ENCODE measurements at places on chromosomes 11 and 22. TPM values are rescaled to one million over a fixed set of nuclear protein-coding genes. Genes with fewer than 3 reads are reported as not detected.
A peak's percentile ranks its signal among the peaks of the same experiment; 100 is the strongest.

Gene PANX3
- total RNA-seq, result not detected

DNA sequence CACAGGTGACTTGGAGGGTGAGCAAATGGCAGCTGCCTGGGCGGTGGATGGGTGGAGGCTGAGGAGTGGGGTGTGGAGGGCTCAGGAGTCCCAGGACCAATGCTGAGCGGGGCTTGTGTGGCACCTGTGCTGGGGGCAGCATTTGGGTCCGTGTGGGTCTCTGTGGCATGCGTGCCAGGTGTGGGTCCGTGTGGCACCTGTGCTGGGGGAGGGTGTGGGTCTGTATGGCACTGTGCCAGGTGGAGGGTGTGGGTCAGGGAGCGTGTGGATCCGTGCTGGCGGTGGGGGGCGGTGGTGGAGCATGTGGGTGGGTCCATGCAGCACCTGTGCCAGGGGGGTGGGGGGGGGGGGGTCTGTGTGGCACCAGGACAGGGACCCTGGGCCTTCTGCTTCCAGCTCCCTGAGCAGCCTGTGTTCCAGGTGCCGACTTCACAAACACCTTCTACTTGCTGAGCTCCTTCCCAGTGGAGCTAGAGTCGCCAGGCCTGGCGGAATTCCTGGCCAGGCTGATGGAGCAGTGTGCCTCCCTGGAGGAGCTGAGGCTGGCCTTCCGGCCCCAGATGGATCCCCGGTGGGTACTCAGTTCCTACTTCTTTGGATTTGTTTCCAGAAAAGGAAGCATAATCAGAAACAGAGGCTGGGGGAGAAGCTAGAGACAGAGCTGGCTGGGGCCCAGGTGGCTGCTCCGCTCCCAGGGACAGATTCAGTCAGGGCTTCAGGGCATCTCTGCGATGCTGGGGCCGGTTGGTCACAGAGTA is 14.7 kb downstream of the SELENOO start:
- peaks cover 36% of the 10 kb centered on the region for H3K36me3 ChIP-seq
- no peaks in the 10 kb centered on the region for H3K4me1 ChIP-seq
- H3K27me3 ChIP-seq, result no peaks in the 10 kb centered on the region
- DNase-seq, result no peak
- H3K4me3 ChIP-seq, result no peak overlapping the region
- H3K27ac ChIP-seq, result no peak overlapping the region

GRCh38 chr11:96869207-96869606 is 479.4 kb downstream of the JRKL start:
- H3K4me1 ChIP-seq, result no peaks in the 10 kb centered on the region
- DNase-seq, result no peak
- H3K27me3 ChIP-seq, result no peaks in the 10 kb centered on the region
- no peak overlapping the region for H3K4me3 ChIP-seq

- no peaks in the 10 kb centered on the region for H3K36me3 ChIP-seq
- H3K4me1 ChIP-seq, result peaks cover 41% of the 10 kb centered on the region
- DNase-seq, result peak; percentile 51
- no peak overlapping the region for H3K4me3 ChIP-seq
Observed at GRCh38 chr22:20840646-20841371, 17.8 kb downstream of the PI4KA start.

DNA sequence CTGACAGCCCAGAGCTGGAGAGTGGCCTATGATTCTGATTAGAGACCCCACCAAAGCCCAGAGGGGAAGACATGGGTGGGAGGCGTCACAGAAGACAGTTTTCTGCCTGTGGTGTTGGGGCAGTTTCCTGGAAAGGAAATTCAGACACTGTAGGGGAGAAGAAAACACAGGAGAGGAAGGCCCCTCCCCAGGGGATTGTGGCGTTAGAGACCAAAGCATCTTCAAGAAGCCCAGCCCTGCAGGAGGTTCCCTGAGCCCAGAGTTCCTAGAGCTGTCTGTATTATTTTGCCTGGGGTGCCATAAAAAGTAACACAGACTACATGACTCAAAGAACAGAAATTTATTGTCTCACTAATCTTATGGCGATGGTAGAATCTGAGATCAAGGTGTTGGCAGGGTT is 40.2 kb upstream of the PRAME start:
- H3K36me3 ChIP-seq, result no peaks in the 10 kb centered on the region
- no peak for DNase-seq
- H3K4me1 ChIP-seq, result no peaks in the 10 kb centered on the region

Gene C11orf86
- not detected for total RNA-seq

GRCh38 chr11:131833366-131833765 is 463.0 kb downstream of the NTM start:
- H3K27me3 ChIP-seq, result no peaks in the 10 kb centered on the region
- no peaks in the 10 kb centered on the region for H3K4me1 ChIP-seq
- H3K36me3 ChIP-seq, result no peaks in the 10 kb centered on the region
- no peak for DNase-seq

DNA sequence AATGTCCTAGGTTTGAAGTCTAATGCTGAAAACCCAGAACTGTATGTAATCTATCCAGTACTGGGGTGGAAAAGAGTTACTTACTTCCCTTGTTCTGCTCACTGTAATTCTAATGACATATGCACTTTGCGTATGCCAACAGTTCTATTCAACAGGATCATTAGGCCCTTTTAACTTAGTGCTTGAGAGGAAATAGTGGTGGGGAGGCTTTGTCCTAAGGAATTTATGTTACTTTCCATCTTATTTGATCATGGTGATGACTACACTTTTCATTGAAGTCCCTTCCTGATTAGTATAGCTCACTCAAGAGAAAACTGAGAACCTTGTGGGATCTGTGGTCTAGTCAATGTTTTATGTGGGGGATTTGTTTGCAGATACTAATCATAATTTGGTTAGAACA is 348.2 kb downstream of the GUCY1A2 start:
- H3K36me3 ChIP-seq, result no peaks in the 10 kb centered on the region
- no peak overlapping the region for H3K4me3 ChIP-seq
- H3K27ac ChIP-seq, result no peak overlapping the region
- no peak for DNase-seq

Gene CLTCL1
- total RNA-seq, result 1.2 TPM

GRCh38 chr11:98835335-98835734 is 185.4 kb upstream of the CNTN5 start:
- DNase-seq, result no peak
- no peaks in the 10 kb centered on the region for H3K27me3 ChIP-seq
- no peaks in the 10 kb centered on the region for H3K4me1 ChIP-seq
- no peaks in the 10 kb centered on the region for H3K36me3 ChIP-seq
- H3K4me3 ChIP-seq, result no peak overlapping the region

Gene CD3E
- total RNA-seq, result 400 TPM

Gene STK33
- 1.4 TPM for total RNA-seq

GRCh38 chr22:22673628-22674027 is 29.2 kb downstream of the GGTLC2 start:
- H3K27me3 ChIP-seq, result peaks cover 11% of the 10 kb centered on the region
- H3K36me3 ChIP-seq, result no peaks in the 10 kb centered on the region
- H3K4me1 ChIP-seq, result no peaks in the 10 kb centered on the region
- H3K4me3 ChIP-seq, result no peak overlapping the region

Gene PKDREJ
- not detected for total RNA-seq

Gene OSBPL5
- total RNA-seq, result 5.8 TPM

DNA sequence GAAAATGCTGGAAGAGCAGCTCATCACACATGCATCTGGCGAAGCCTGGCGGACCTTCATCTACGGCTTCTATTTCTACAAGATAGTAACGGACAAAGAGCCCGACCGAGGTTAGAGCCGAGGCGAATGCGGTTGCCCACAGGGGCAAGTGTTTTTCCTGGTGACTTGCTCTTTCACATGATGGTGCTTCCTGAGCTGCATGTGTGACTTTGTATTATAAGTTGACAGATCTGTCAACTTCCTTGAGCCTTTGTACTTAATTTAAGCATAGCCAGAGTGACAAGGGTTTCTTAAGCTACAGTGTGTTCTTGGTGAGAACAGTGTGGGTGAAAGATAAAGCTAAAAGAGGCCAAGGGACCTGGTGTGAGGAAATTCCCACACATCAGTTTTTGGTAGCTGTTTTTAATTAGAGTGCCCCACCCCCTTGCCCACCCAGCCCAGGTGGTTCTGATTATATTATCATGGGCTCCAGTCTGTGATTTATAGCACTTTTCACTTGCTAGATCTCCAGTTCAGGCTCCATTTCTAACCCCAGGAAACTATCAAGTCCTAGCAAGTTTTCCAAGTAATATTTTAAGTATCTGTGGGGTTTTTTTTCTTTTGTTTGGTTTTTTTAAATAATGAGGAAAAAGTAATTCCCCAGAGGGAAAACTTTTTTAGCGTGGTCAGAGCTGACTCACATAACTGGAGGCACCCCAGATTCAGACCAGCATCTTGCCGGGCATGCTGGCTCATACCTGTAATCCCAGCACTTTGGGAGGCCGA is 68.0 kb upstream of the YWHAH start:
- peaks cover 1% of the 10 kb centered on the region for H3K4me1 ChIP-seq
- H3K27ac ChIP-seq, result no peak overlapping the region
- H3K4me3 ChIP-seq, result no peak overlapping the region
- no peaks in the 10 kb centered on the region for H3K27me3 ChIP-seq
- DNase-seq, result no peak

DNA sequence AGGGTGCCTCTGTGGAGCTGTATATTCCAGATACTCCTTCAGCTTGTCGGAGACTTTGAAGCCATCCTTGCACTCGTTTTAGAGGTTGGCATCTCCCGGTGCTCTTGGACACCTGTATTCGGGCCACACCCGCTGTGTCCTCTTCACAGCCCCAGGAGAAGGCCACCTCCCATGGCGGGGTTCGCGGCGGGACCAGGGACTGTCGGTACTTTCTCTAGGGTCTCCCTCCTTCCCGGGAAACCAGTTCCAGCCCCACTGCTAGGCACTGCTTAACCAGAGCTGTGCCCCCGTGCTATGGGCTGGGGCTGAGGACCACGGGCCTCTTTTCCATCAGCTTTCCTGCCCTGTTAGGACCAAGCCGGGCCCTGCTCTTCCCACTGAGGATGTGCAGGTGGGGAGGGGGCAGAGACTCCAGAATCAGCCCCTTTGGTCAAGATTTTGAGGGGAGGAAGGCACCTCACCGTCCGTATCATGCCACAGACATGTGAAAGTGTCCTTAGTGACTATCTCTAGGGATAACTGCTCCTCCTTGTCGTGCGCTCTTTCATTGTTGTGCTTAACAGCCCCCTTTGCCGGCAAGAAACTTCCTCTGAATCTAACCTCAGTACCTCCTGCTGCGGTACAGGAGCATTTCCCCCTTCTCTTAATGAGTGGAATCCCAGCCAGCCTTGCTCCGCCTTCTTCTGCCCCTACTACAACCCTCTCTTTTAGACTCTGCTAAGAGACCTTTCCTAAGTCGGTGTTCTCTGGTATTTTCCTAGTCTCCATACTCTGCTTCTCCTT is 1.2 kb upstream of the B3GAT1 start:
- H3K27me3 ChIP-seq, result peaks cover 46% of the 10 kb centered on the region
- H3K4me3 ChIP-seq, result peak overlapping the region; percentile 43
- no peak for DNase-seq
- H3K36me3 ChIP-seq, result no peaks in the 10 kb centered on the region

Gene TMEM86A
- total RNA-seq, result 0.09 TPM

Gene MFRP
- not detected for total RNA-seq

DNA sequence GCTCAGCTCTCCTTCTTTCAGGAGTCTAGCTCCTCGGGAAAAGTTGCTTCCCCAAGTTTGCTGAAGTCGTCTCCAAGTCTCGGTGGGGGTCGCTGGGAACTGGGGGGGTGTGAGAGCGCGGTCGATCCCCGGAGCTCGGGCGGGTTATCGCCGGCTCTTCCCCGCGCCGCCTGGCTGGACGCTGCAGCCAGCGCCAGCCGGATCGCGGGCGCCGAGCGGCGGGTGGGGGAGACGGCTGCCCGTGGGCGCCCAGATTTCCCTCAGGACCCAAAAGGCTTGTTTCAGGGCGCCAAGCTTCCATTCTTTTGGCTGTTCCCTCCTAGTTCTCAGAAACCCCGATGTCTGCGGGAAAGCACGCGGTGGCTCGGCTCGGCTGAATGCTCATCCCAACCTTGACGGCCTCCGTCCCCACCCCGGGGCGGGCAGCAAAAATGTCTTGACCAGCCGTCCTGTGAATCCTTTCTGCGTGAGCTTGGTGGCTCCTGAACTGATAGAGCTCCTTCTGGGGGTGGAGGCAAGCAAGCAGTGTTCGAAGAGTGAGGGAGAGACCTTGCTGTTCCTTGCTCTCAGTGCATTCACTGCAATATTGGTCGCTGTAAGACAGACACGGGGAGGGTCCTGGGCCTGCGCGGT is 1.7 kb downstream of the ZBTB16 start:
- peak overlapping the region; percentile 72 for H3K4me3 ChIP-seq
- no peak overlapping the region for H3K27ac ChIP-seq
- peaks cover 31% of the 10 kb centered on the region for H3K27me3 ChIP-seq
- H3K4me1 ChIP-seq, result peaks cover 4% of the 10 kb centered on the region
- H3K36me3 ChIP-seq, result no peaks in the 10 kb centered on the region
- DNase-seq, result no peak

Gene CDC42BPG
- 0.28 TPM for total RNA-seq

Gene UBQLNL
- 0.14 TPM for total RNA-seq

Gene TRIM48
- total RNA-seq, result not detected

DNA sequence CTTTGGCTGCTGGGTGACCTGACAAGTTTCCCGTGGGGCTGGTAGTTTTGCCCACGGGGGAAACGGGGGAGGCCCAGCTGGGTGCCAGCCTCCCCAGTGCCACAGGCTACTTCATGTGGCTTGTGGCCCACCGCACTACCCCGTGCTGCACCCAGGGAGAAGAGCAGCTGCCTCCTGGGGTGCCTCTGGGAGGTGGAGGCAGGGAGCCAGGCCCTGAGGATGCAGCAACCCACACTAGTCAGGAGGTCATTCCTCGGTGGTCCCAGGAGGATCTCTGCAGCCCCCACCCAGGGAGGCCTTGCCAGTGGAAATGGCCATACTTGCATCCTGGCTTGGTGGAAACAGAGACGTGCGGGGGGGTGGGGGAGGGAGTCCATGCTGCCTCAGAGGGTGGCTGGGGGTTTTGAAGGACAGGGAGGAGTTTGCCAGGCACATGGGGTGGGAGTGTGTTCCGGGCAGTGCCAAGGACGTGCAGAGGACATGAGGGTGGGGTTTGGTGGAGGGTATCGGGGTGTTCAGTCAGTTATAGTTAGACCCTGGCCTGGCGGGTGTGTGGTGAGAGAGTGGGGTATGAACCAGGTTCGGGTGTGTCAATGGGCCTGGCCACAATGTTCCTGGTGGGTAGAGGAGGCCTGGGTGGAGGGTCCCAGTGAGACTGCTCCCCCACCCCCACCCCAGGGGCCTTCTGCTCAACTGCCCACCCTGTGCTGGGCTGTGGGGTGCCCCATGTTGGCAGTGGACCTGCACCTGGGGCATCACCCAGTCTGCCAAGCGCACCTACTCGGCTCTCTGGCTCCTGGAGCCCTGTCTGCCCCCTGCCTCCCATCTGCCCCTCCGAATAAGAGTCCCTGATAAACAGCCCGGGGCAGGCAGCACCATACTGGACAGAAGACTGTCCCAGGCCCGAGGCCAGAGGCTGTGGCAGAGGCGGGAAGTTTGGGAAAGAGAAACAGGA is 3.8 kb downstream of the PIM3 start:
- peaks cover 33% of the 10 kb centered on the region for H3K36me3 ChIP-seq
- peaks cover 35% of the 10 kb centered on the region for H3K4me1 ChIP-seq
- peak overlapping the region; percentile 85 for H3K27ac ChIP-seq
- peak overlapping the region; percentile 93 for H3K4me3 ChIP-seq
- peak; percentile 33 for DNase-seq
